ENCODE measurements at places on chromosomes 7 and 10.

- no peak for DNase-seq
These were observed 53.2 kb downstream of the PROSER2 start for GRCh38 chr10:11876324-11876723.

DNA sequence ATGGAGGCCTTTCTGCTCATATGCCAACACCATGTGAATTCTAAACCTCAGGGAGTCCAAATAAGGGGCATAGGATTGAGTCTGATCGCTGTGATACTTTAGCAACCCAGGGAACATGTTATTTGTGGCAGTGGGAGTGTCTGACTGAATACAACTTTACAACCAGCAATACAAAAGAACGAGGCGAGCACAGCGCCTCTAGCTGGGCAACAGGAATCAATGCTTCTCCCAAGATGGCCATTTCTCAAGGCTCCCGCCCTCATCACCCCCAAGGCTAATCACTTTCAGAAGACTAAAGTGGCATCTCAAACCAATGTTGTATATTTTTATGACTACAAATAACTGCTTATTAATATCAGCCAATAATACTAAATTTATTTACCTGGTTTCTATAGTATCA, 28.1 kb downstream of the YWHAG start:
- no peak for DNase-seq

DNA sequence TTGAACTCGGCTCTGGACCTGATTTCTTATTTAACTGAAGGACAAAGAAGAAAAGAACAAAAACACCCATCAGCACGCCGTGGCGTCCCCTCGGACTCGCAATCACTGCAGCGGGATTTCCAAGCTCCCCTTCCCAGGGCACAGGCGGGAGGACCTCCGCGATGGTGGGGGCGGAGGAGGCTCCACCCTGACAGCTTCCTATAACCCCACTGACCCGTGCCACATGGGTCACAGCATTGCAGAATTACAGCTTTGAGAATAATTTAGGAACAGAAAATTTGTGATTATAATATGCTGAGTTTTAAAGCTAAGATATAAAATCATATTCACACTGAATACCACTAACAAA, 129.7 kb upstream of the SEC61G start:
- DNase-seq, result no peak

DNA sequence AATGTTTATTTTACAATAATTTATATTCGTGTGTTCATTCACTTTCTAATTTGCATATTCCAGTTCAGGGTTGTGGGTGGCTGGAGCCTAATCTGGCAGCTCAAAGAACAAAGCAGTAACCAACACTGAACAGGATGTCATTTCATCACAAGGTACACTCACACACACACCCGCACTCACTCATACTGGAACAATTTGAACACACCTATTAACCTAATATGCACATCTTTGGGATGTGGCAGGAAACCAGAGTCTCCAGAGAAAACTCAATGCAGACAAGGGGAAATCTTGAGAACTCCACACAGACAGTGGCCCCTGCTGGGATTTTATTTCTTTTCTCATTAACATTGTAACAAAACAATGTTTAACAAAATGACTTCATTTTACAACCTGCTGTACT, 97.4 kb downstream of the TWIST1 start:
- DNase-seq, result no peak

GRCh38 chr7:102064361-102065025, 222.2 kb upstream of the SH2B2 start:
- no peak for DNase-seq
